ENCODE measurements at places on chromosomes 1 and 21. TPM values are rescaled to one million over a fixed set of nuclear protein-coding genes. Genes with fewer than 3 reads are reported as not detected.
A peak's percentile ranks its signal among the peaks of the same experiment; 100 is the strongest.

Gene SPATA17
- polyA plus RNA-seq: 1.5 TPM

Gene RBM11
- 1.1 TPM for polyA plus RNA-seq

DNA sequence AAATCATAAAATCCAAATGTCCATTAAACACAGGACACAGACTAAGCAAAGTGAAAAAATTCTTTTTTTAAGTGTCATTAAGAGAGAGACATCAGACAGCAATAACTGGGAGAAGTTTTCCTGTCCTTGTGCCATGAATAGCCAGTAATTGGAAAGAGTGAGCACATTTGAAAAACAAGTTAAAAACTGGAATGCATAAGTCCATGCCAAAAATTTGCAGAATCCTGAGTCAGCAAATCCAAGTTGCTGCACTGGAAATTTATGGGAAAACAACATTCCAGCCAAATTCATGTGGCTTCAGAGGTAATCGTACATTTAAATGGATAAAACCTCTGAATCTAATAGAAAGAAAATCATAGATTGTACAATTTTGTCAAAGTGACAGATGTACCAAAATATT, 291.4 kb downstream of the LRRC40 start:
- DNase-seq: peak; percentile 12

- DNase-seq: peak; percentile 95
Measured at GRCh38 chr1:201713086-201713810, 115.7 kb upstream of the IPO9 start.

DNA sequence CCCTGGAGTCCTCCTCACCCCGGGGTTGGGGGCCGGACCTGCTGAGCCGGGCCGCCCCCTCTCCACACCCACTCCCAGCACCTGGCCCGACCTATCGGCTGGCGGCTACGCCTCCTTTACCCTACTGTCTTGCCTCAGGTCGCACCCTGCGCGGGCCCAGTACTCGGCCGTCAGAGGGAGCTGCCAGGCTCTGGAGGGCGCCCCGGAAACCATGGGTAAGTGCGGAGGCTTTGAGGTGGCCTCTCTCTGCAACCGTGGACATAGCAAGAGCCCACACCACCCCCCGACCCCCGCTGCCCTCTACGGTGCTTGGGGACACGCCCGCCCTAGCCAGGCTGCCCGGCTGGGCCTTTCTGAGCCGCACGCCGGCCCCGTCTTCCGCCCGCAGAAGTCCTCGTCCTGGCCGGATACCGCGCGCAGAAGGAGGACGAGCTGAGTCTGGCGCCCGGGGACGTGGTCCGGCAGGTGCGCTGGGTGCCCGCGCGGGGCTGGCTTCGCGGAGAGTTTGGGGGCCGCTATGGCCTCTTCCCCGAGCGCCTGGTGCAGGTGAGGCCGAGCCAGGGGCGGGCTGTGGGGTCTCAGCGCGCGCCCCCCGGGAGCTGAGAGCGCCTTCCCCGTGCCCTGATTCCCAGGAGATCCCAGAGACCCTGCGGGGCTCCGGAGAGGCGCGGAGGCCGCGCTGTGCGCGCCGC, at the start of gene SH3D21:
SH3D21 (plus strand) TSS at position 159 of the 692 bp plus-strand sequence; CDS start at position 212, 53 bp downstream.
- peak; percentile 85 for DNase-seq

- DNase-seq: no peak
Measured at GRCh38 chr1:230240446-230241086, 173.5 kb downstream of the GALNT2 start.

GRCh38 chr1:85962457-85962856, 194.1 kb downstream of the COL24A1 start:
- no peak for DNase-seq

GRCh38 chr21:41887667-41888066, 8.5 kb upstream of the PRDM15 start:
- DNase-seq: no peak

Data from hepatocyte (in vitro differentiated cells).